NCI-H1436 (cell line): ENCODE measurements at places on chromosomes 3 and 15.
A peak's percentile ranks its signal among the peaks of the same experiment; 100 is the strongest.

DNA sequence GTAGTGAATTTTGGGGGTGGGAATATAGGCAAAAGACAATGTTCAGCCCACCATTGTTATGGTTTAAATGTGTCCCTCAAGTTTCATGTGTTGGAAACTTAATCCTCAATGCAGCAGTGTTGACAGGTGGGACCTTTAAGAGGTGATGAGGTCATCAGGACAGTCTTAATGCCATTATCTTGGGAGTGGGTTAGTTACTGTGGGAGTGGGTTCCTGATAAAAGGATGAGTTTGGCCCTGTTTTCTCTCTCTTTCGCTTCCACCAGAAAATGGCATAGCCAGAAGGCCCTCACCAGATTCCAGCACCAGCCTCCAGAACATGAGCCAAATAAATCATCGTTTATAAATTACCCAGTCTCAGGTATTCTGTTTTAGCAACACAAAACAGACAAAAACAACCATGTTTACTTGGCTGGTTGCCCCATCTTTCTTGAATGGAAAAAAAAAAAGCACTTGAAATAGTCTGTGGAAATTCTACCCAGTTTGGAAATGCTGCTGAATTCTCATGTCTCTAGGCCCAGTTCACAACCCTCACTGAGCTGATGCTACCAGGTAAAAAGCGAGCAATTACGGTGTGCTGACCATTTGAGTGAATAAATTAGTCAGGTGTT, 31.0 kb upstream of the MFSD1 start:
- DNase-seq, result no peak

GRCh38 chr3:146334151-146334550, 83.2 kb upstream of the PLSCR4 start:
- DNase-seq, result no peak

DNA sequence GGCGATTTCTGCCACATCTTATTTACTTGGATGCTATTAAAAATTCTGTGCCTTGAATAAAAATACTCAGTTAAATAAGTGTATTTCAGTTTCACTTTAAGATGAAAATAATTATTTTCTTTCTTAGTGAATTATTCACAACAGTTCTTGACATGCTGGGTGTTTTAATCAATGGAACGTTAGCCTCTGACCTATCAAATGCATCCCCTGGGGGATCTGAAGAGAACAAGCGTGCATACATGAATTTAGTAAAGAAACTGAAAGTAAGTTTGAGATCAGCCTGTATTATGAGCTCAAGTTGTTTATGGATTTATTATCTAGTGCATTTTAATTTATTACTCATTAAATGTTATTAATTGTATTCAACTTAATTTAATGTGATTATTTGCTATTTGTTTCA, 597 bp downstream of the P2RY12 start:
- DNase-seq, result no peak

DNA sequence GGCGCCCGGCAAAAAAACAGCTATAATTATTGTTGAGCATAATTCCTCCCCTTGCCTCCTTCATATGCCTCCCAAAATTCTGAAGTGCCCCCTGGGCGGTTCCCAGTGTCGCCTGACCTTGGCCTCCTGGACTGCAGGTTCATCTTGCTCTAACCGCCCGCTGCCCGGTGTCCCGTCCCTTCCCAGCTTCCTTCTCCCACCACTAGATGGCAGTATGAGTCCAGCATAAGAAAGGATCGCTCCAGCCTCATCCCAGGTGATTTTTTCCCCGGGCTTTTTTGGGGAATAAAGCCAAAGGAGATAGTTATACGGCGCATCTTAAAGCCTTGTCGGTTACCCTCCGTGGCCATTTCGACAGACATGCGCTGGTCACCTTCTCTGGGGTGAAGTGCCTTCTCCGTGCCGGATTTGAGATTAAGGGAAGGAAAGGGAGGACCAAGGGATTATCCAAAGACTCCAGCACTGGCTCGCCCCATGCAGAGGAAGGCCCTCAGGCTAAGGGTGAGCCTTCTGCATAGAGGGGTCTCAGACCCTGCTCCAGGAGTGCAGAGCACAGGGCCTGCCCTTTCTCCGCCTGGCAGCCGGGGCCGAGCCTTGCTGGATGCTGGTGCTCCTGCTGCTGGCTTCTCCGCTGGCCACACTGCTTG, 45.8 kb upstream of the TRA2B start:
- peak; percentile 44 for DNase-seq

GRCh38 chr3:128133273-128133883, 9.8 kb upstream of the RUVBL1 start:
- DNase-seq, result peak; percentile 11
